Lower lobe of right lung (tissue), 2 donors: ENCODE measurements at places on chromosomes 13 and 19. TPM values are rescaled to one million over a fixed set of nuclear protein-coding genes. Genes with fewer than 3 reads are reported as not detected.

- no peaks in the 10 kb centered on the region for H3K36me3 ChIP-seq
- no peak for DNase-seq
- peaks cover 6% of the 10 kb centered on the region for H3K4me1 ChIP-seq
- H3K27ac ChIP-seq: no peak overlapping the region
These were observed 237.7 kb upstream of the IPO5 start for GRCh38 chr13:97715763-97716162.

DNA sequence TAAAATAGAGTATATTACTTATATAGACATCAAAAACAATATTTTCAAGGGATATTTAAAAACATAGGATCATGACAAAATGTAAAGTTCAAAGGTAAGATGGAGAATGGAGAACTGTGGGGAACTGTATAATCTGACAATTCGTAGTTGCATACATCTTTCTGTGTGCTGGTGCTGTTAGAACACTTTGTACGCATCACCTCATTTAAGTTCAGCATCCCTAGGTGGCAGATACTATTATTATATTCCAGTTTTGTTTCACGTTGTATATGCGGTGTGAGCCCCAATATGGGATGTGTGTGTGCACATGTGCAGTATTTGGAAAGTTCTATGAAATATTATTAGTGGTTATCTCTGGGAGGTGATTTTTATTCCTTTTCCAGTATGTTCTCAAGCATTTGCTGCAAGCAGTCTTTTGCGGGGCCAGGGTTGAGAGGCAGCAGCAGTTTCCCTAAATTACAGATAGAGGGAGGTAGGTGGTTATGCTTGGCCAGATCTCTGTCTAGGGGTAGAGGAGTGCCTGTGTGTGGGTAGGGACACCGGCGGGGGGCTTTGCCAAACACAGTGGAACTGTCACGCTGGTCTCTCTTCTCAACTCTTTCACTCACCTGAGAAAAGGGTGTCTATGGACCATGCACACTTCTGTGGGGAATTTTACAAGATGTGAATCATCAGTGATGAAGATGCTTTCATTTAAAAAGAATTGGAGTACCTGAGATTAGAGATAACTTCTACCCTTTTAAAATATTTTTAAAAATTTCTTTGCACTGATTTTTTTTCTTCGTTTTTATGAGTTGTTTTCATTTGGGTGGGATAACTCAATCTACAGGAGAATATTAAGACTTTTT, 55.6 kb upstream of the ALOX5AP start:
- H3K36me3 ChIP-seq: no peaks in the 10 kb centered on the region
- H3K27me3 ChIP-seq: no peaks in the 10 kb centered on the region
- no peak overlapping the region for H3K4me3 ChIP-seq
- peaks cover 11% of the 10 kb centered on the region for H3K4me1 ChIP-seq
- H3K27ac ChIP-seq: no peak overlapping the region

GRCh38 chr19:45103508-45104319, 10.7 kb downstream of the PPP1R37 start:
- H3K27me3 ChIP-seq: no peaks in the 10 kb centered on the region
- no peak overlapping the region for H3K27ac ChIP-seq
- no peaks in the 10 kb centered on the region for H3K36me3 ChIP-seq
- peak overlapping the region; percentile 33 for H3K4me3 ChIP-seq
- peaks cover 38% of the 10 kb centered on the region for H3K4me1 ChIP-seq

GRCh38 chr13:96279904-96280303, 190.0 kb downstream of the HS6ST3 start:
- H3K4me1 ChIP-seq: no peaks in the 10 kb centered on the region
- H3K36me3 ChIP-seq: no peaks in the 10 kb centered on the region
- H3K4me3 ChIP-seq: no peak overlapping the region

DNA sequence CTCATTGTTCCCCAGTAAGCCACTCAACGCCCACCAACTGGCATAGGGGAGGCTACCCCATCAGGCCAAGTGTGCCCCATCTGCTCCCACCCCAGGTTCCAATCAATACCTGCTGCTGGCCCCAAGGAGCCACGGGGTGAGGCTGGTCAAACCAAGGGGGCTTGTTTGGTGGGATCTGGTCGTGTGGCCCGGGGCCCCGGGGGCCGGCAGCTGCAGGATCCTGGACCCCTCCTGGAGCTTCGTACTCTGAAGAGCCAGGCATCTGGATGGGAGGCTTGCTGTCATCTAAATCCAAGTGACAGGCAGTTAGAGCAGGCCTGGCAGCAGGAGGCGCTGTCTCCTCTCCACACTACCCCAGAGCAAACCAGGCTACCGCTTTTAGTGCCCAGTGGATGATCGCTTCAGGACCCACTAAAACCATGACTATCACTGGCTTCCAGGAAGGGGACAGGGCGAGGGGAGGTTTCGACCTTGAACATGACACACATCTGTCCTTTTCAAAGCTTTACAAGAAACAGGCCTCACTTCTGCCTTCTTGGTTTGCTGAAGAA, 14.2 kb downstream of the CHERP start:
- no peak overlapping the region for H3K4me3 ChIP-seq
- DNase-seq: no peak

Gene FFAR1
- not detected for total RNA-seq

Gene KLK8
- not detected for total RNA-seq
